Kidney (tissue), 22 donors: ENCODE measurements at places on chromosomes 13 and 19.

- DNase-seq: no peak
These were observed 38.0 kb downstream of the FAM124A start for GRCh38 chr13:51260154-51260553.

GRCh38 chr13:96871469-96871868, 122.8 kb downstream of the OXGR1 start:
- no peak for DNase-seq

GRCh38 chr19:3868770-3869456, at the start of gene ZFR2:
ZFR2 (minus strand) TSS chr19:3869038; CDS start chr19:3869017, 21 bp downstream.
- peak; percentile 79 for DNase-seq

GRCh38 chr13:64371045-64371444, 2859.1 kb downstream of the PCDH9 start:
- DNase-seq: no peak

- no peak for DNase-seq
These were observed 22.4 kb upstream of the RGCC start for GRCh38 chr13:41434831-41435520.

- no peak for DNase-seq
These were observed 71.9 kb upstream of the IRS2 start for GRCh38 chr13:109858319-109858718.

- no peak for DNase-seq
These were observed 63.6 kb downstream of the RGCC start for GRCh38 chr13:41520660-41521630.

GRCh38 chr19:33264881-33265445, 37.4 kb downstream of the CEBPA start:
- peak; percentile 51 for DNase-seq

GRCh38 chr19:54541712-54542111, 31.9 kb upstream of the LILRA2 start:
- no peak for DNase-seq

DNA sequence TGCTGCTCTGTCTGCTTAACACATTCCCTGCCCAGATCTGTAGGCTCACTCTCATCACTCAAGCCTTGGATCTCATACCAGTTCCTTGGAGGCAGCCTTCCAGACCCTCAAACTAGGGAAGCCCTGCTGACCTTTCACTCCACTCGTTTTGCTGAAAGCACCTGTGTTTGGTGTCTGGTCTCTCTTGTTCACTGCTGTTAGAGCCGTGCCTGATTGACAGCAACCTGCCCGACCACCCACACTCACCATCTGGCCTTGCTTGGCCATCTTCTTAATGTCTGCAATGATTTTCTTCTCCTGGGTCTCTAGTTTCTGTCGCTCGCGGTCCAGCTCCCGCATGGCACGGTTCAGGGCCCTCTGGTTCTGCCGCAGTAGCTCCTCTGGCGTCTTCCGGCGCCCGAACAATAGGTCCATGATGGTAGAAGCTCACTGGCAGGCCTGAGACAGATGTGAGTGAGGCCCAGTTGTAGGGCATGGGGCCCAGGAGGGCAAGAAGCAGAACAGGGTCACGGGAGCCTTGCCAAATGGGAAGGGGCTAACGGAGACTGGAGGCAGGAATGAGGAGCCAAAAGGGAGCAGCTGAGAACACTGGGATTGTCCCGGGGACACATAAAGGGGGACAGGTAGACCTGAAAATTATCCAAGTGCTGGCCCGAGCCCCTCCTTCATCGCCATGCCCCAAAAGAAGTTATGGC, 959 bp downstream of the CHMP2A start:
- no peak for DNase-seq

DNA sequence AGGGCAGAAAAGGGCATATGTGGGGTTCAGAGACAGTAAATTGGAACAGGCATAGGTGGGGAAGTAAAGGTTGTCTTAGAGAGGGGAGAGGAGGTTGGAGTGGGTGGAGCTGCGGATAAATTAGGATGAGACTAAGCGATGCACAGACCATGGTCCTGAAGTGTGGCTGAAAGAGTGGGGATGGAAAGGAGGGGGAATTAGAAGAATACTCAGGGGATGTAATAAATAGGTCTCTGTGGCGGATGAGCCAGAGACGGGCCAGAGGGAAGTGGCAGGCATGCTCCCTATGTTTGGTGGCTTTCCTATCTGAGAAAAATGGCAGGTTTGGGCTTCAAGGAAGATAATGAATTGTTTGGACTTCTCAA, 123.4 kb downstream of the OLFM4 start:
- no peak for DNase-seq

DNA sequence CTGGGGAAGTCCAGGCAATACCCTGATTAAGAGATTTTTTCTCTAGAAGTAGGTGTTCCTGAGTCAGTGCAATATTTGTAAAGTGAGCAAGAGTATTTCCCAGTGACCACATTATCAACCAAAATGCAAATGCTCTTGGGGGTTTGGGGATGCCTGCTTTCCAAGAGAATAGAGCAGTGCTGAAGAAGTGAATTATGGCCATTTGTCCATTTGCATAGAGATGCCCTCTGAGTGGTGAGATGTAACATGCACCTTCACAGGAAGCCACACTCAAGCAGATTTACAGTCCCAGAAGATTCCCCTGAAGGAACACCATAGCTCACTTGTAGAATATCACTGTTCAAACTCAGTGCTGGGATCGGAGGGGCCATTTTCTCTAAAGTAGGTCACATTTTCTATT, 71.8 kb downstream of the TNFSF11 start:
- DNase-seq: no peak

- no peak for DNase-seq
These were observed 209.7 kb downstream of the SLITRK1 start for GRCh38 chr13:83672612-83673011.

- no peak for DNase-seq
These were observed 842 bp downstream of the SIGLEC9 start for GRCh38 chr19:51125421-51126075.

DNA sequence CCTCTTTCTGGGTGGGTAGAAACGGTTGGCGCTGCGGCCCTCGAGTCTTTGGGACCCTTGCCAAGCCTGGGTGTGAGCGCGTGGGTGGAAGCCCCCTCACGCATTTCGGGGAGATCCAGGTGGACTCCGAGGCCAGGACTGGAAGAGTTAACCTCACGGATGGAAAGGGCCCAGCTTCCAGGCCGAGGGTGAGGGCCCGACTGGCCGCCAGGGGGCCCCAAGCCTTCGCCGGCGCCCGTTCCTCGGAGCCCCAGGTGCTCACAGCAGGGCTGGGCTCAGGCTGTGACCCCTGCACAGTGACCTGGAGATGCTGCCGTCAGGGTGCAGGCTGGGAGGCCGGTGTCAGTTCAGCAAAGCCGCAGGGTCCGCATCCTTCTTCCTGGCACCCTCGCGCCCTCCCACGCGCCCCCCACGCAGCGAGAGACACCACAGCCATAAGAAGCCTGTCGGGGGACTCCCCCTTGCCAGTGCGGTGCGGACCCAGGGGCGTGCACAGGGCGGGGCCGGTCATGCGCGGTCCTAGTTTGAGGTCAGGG, 34.2 kb upstream of the TMEM255B start:
- DNase-seq: peak; percentile 94

DNA sequence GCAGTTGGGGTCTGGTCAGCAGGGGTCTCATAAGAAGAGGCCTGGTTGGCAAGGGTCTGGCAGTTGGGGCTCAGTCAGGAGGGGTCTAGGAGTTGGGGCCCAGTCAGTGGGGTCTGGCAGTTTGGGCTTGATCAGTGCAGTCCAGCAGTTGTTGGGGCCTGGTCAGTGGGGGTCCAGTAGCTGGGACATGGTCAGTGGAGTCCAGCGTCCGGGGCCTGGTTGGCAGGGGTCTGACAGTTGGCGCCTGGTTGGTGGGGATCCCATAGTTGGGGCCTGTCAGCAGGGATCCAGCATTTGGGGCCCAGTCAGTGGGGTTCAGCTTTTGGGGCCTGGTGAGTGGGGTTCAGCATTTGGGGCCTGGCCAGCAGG, 60.5 kb upstream of the TPM4 start:
- DNase-seq: no peak

DNA sequence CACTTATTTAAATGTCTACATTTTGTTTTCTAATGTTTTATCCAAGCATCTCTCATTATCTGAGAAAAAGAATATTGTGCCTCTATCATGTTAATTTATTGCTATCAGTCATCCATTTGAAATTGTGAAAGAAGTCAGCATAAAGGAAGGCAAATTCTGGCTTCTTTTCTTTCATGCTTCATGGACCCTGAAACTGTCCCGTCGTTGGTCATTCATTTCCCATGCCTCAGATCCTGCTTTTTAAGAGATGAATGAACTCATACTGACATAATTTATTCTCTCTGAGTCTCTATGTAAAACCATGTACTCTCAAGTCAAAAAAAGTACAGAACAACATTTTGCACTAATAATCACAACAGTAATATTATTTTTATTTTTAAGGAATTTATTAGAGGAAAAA, 2512.0 kb downstream of the PCDH9 start:
- no peak for DNase-seq

GRCh38 chr19:55494172-55494761, 6.0 kb downstream of the SSC5D start:
- no peak for DNase-seq

DNA sequence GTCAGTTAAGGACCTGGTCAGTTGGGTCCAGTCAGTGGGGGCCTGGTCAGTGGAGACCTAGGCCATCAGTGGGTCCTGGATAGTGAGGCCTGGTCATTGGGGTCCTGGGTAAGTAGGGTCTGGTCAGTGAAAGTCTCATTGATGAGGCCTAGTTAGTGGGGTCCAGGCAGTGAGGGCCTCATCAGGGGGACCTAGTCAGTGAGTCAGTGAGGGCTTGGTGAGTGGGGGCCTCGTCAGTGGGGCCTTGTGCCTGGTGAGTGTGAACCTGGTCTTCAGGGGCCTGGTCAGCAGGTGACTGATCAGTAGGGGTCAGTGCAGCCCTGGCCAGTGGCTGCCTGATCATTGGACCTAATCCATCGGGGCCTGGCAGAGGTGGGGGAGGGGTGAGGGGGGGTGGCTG, 42.6 kb upstream of the TPM4 start:
- DNase-seq: no peak

DNA sequence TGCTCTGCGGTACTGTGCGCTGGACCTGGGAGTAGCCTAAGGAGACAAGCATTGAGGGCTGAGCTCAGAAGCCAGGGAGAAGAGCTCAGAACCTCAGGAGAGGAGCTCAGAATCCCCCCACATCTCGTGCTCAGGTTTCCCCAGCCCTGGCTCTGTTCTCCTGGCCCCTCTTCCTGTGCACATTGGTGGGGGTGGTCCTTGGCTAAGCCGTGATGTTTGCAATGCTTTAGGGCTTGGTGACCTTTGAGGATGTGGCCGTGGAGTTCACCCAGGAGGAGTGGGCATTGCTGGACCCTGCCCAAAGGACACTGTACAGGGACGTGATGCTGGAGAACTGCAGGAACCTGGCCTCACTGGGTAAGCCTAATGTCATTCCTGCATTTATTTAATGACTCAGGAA, 6.6 kb downstream of the ZNF557 start:
- no peak for DNase-seq

DNA sequence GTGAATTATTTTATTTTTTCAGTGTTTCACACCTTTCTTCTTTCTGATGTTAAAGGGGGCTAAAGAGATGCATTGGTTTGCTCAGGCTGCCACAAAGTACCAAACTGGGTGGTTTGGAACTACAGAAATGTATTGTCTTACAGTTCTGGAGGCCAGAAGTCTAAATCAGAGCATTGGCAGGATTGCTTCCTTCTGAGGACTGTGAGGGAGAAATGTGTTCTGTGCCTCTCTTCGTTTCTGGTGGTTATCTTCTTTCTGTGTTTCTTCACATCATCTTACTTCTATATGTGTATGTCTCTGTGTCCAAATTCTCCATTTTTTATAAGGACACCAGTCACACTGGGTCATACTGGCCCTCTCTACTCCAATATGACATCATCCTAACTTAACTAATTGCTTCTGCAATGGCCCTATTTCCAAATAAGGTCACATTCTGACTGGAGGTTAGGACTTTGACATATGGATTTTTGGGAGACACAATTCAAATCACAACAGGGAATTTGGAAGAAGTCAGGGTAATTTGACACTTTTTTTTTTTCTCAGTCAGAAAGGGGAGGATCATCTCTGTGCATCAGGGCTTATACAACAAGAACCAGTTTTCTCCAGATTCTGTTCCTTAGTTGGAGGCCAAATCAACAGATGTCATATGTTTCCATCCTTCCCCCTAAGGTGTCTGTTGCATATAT, 188.2 kb downstream of the KCNRG start:
- no peak for DNase-seq

DNA sequence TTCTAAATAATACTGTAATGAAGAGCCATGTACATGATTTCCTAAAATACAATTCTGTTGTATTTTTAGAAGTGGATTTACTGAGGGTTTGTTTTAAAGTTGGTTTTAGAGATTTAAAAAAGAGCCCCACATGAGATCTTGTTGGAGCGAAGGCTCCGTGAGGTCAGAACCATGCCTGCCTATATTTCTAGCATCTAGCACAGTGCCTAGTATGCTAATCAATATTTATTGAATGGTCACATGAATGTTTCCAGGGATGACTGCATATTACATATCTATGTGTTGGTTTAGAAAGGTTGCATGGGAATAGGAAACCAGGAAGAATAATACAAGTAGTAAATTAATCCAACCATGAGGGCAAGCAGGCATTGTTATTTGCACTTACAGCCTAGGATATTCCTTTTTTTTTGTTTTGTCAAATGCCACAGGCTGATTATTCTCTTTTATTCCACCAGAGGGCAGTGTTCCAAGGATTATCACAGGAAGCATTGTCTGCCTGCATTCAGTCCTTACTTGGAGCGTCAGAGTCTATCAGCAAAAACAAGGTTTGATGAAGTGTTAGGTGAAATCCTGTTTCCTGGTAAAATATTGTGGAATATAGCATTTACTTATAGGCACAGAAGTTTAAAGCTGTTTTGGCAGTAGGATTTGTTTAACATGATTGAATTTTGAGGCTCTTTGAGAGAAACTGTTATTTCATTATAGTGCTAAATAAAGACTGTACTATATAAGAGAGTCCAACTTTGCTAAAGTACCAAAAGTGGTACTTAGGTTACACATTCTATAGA, 46.8 kb downstream of the COG3 start:
- DNase-seq: no peak

- no peak for DNase-seq
These were observed 20.8 kb downstream of the ZNF283 start for GRCh38 chr19:43847884-43848283.

GRCh38 chr13:76874479-76874878, 11.7 kb downstream of the KCTD12 start:
- no peak for DNase-seq

- DNase-seq: no peak
These were observed 5.7 kb upstream of the SIX5 start for GRCh38 chr19:45774765-45775164.

DNA sequence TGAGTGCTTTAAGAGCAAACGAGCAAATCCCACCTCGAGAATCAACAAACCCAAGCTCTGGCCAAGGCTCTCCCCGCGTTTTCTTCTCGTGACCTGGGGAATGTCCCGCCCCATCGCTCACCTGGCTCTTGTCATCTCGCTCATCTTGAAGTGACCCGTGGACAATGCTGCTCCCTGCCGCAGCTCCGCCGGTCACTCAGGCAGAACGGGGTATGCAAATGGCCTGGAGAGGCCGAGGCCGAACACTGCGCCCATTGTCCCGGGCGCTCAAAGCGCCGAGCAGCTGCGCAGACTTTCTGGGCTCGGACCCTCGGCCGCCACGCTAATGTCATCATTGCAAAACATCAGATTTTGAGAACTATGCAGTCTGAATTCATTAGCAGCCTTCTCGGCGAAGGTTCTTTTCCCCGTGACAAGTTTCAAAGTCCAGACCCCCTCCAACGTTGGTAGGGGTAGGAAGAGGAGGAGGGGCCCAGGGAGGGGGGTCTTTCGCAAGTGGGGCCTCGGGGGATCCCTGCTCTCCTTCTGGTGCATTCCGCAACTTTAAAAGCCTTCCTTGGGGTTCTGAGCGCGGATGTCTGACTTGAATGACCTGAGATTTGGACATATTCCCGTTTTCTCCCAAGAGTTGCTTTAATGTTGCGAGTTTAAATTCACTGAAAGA, 39.7 kb downstream of the SOX1 start:
- peak; percentile 66 for DNase-seq
